Thymus (tissue), 14 donors: ENCODE measurements at places on chromosomes 12 and 14. TPM values are rescaled to one million over a fixed set of nuclear protein-coding genes. Genes with fewer than 3 reads are reported as not detected.

The OR6C2 gene
- total RNA-seq = not detected

The IAPP gene
- total RNA-seq = 0.14 TPM

DNA sequence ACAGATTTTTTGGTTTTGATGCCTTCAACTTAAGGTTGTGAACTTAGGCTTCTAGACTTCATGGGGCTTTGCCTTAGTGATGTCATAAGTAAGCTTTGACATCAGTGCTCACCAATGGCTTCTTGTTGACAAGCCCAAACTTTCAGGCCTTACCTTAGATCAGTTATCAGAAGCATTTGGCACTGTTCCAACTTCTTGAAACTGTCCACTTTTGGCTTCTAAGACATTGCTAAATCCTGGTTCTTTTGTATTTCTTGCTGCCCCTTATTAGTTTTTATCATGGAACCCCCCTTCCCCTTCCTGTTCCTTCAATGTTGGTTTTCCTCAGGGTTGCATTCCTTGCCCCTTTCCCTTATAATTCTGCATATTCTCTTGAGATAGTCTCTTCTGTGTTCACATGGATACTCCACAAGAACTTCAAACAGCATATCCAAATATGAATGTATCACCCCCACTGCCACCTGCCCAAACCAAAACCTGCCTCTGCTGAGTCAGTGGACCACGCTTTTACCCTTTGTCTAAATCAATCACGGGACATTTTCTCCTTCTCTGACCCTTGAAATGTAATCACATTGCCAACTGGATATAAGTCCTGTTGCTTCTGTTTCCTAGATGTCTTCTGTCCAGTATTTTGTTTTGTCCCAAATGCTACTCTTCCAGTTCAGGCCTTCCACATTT is 7.9 kb downstream of the PFKM start:
- no peak for DNase-seq

The ALKBH1 gene
- 12.3 TPM for total RNA-seq

DNA sequence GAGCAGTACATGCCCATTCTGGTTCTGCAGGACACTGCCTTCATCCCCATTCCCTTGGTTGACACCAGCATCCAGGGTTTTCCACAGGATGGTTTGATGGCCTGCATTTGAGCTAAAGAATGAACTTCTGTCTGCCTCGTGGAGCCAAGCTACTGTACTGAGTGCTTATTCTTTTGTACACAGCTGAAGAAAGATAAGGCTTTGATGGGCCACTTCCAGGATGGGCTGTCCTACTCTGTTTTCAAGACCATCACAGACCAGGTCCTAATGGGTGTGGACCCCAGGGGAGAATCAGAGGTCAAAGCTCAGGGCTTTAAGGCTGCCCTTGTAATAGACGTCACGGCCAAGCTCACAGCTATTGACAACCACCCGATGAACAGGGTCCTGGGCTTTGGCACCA is 23.7 kb downstream of the BCL2L14 start:
- no peak for DNase-seq

The RFLNA gene
- total RNA-seq = 0.33 TPM

GRCh38 chr14:97724265-97724731 is 927.1 kb downstream of the VRK1 start:
- no peak for DNase-seq

DNA sequence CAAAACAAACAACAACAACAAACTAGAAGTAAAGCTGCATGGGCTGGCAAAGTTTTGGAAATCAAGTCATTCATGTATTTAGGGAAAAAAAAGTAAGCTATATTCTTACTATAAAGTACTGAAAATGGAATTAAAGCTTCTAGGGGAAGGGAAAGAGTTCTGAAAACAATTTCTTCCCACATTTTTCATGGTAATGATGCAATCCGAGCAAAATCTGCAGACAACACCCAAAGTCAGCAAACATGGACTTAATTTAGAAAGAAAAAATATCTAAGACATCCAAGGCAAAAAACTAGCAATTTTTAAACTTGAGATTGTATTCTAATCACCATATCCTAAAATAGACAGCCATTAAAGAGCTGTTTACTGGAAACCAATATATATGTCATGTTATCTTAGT is 86.3 kb downstream of the LRP6 start:
- DNase-seq = no peak

DNA sequence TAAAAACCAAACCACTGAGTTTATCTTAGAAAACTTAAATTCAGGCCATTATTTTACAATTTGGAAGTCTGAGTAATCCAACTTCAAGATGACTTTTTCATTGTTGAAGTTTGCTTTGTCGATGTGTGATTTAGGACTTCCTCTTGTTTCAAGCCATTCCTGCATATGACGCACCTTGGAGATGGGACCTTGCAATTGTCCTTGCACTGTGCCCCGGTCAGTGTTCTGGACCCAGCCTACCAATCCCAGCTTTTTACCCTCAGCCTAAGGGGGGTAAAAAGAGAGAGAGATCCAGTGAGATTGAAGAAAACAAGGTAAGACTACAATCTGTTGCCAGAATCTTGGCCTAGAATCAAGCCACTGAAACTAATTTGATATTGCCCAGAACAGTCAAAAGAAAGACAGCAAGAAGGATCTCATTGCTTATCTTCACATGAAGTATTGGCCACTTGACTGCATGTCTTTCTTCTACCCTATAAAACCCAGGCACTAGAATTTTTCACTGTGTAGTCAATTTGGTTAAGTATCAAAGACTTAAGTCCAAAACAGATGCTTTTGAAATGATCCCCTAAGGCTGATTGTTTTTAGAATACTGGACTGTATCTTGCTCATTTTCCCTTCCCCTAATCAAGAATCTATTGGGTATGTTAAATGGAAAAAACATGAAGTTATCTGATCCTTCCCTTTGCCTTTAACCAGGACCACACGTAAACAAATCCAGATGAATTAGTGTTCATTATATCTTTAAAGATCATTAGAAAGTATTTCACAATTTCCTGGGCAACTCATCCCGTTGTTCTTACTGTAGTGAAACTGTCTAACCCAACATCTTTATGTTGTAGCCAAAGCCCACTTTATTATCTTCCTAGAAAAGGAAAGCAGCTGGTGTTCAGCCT is 2.4 kb upstream of the MLH3 start:
- DNase-seq = no peak

GRCh38 chr14:76375947-76376404 is at the start of gene ESRRB:
ESRRB (plus strand) TSS chr14:76376137; CDS start chr14:76376402, 265 bp downstream.
- DNase-seq = no peak

- DNase-seq = no peak
Observed at GRCh38 chr12:53766881-53767280, 15.1 kb upstream of the CISTR start.

DNA sequence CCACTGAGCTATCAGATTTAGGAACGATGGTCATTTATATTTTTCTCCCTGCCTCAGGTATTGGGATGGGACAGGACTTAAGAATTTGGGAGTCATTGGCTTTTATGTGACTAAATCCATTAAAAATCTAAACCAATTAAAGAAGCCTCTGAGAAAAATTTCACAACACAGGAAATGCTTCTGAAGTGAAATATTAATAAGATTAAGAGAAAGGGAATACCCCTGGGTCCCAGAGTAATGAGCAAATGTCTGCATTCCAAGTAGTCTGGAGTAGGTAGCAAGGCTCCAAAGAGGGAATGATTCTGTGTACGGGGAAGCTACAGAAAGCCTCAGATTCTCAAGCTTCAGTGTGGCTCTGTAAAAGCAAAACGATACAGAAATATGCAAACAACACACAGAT is 707 bp upstream of the MED6 start:
- no peak for DNase-seq

- no peak for DNase-seq
Observed at GRCh38 chr12:131042834-131043245, 89.1 kb downstream of the ADGRD1 start.

GRCh38 chr12:121064116-121064515 is 25.1 kb upstream of the OASL start:
- no peak for DNase-seq

DNA sequence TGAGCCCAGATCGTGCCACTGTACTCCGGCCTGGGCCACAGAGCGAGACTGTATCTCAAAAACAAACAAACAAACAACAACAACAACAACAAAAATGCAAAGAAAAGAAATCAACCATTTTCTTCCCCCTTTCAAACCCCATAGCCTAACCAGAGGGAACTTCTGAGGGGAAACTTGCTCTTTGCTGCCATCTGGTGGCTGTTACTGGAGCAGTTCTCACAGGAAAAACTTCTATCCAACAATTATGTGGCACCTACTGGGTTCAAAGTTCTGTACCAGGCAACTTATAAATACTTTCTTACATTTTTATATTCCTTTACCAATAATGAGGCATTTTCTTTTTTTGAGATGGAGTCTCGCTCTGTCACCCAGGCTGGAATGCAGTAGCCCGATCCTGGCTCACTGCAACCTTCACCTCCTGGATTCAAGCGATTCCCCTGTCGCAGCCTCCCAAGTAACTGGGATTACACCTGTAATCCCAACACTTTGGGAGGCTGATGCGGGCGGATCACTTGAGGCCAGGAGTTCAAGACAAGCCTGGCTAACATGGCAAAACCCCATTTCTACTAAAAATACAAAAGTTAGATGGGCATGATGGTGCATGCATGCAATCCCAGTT is 50.9 kb upstream of the BICDL1 start:
- peak; percentile 29 for DNase-seq

The B4GALNT3 gene
- total RNA-seq = 3.1 TPM

DNA sequence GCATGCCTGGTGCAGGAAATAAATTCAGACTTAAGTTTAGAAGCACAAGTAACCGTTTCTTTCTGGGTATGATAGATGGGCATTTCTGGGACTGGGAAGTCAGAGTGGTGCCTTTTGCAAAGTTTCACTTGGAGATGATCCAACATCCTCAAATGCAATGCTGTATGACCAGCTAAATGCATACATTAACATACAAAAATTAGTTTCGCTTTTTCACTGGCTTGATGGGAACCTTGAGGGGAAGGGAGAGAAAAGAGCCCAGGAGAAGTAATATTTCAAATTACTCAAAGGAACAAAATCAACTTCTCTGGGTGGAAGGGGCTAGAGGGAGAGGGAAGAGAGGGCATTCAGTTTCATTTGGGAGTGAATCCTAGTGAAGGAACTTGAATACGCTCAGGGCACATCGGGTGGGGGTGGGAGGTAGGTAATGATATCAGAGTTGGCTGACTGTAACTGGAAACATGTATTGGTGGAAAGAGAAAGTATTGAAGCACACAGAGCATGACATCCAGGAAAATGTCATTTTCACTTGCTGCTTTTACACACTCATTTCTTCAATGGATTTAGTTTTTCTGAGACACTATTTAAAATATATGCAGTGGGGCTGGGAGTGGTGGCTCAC is 175.5 kb downstream of the PTPRO start:
- no peak for DNase-seq

GRCh38 chr14:98614741-98615140 is 657.3 kb downstream of the BCL11B start:
- DNase-seq = no peak

The ADAMTS20 gene
- total RNA-seq = 0.09 TPM

- DNase-seq = no peak
Observed at GRCh38 chr12:106924268-106924861, 31.3 kb upstream of the TMEM263 start.

GRCh38 chr12:117402363-117402762 is 40.9 kb upstream of the NOS1 start:
- DNase-seq = no peak

DNA sequence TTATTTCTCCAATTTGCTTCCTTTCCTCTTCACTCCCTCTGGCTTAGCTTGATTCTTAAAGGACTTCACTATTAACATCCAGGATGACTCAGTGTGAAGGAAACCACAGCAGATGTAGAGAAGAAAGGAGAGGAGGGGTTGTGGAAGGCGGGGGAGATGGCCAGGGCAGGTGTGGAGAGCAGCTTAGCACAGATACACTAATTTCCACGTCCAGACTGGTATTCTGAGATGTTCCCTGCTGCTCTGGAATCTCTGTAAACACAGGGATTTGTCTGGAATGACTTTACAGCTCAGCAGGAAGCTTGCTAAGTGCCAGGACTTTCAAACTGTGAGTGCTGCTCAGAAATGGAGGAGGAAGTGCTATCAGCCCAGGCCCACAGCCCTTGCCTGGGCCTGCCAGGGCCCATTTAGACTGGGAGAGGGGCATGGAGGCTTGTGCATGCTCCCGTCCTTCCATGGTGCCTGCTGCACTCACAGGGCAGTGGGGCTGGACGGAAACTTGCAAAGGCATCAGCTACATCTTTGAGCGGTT is 202.5 kb upstream of the DDHD1 start:
- DNase-seq = no peak

GRCh38 chr14:73125169-73125588 is 11.1 kb upstream of the PSEN1 start:
- DNase-seq = no peak

DNA sequence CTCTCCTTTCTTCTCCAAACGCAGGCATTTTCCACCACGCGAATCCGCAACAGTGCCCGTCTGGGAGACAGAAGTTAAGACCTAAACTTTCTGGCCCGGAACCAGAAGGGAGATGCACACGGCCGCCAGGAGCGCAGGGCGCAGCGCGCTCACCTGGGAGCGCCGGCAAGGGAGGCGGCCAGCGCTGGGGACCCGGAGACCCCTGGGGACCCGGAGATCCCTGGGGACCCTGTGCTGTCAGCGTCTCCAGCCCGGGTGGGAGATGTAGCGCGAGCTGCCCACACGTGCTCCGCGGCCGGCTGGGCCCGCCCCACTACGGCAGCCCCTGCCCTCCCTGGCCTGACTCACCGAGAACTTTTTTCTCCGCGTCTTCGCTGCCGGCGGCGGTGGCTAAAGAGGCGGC is 620 bp downstream of the YBX3 start:
- DNase-seq = no peak

- DNase-seq = no peak
Observed at GRCh38 chr14:22472466-22472865, 116.6 kb downstream of the DAD1 start.

- no peak for DNase-seq
Observed at GRCh38 chr12:49705479-49706134, 1.6 kb downstream of the FMNL3 start.

- DNase-seq = no peak
Observed at GRCh38 chr14:20376071-20376588, 32.7 kb downstream of the PARP2 start.

DNA sequence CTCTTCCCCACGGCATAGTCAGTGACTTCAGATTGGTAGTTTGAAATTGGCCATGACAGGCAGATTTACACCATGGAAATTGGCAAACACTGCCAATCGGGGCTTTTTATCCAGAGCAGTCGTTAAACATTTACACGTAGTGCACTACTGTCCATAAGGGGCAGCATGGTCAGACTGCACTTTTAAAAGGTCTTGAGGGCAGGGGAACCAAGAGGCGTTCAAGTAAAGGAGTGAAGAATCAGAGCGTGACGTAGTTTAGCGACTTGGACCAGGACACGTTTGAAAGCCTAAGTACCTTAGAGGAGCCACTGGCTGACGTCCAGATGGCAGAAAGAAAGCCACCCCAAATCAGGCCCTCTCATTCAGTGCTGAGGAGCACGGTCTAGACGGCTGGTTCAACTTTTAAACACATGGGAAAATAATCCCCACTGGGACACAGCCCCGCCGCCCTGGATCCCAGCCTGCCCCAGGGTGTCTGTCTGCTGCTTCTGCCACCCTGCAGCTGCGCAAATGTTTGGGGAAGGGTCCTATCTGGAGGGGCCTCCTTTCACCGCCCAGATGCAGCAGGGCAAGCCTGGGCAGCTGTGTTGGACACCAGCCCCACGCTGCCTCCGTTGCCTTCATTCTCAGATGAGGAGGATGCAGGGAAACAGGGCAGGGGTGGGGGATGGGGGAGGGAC is 52.5 kb upstream of the PPP2R5C start:
- DNase-seq = no peak

- no peak for DNase-seq
Observed at GRCh38 chr12:111807232-111807631, 34.8 kb upstream of the MAPKAPK5 start.

The EIF2S3B gene
- 1.1 TPM for total RNA-seq

The SERPINA3 gene
- total RNA-seq = 1.3 TPM
